ENCODE measurements at places on chromosomes 2 and 18.

- DNase-seq: no peak
Measured at GRCh38 chr2:188751816-188752215, 222.4 kb upstream of the COL3A1 start.

DNA sequence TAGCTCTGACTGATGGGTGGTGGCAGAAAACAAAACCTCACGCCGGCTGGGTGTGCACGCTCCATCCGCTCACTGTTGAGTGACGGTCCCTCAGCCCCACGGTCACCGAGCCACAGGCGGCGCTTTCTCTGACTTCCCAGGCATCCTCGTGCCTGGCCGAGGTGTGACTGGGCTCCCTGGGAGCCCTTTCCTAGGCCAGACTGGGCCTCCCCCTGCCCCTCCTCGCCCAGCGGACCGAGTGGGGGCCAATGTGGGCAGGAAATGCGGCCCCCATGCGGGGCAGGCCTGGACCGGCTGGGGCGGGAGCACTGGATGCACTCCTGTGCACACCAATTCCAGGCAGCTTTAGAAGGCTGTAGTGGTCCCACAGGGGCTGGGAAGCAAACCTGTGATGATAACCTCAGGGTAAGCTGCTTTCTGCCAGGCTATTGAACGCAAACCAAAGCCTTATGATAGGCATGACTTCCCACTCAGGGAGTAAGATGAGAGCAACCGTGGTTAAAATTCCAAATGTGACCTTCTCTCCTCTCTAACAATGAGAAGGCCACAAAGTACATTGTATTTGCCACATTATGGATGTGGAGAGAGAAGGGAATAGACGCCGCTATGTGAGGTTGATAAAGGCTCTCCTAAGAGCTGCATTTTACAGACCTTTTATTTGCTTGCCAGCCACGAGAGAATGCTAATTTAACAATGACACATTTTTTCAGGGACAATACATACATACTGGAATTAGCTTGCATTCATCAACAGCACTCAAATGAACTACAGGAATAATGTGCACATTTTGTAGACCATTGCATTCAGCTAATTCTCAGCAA is 83.9 kb upstream of the PGAP1 start:
- DNase-seq: no peak

DNA sequence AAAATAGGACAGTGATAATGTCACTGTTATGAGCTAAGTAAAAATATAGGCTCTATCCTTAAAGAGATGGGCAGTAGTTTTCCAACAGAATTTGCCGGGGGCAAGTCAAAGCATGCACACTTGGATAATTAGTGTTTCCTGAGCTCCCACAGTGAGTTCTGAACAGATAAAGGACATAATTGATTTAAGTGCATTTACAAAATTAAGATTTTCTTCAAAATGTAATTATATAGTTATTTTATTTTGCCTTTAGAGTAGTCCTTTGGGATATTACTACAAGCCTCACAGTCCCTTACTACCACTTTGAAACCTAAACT is 107.6 kb downstream of the RAPGEF4 start:
- no peak for DNase-seq

DNA sequence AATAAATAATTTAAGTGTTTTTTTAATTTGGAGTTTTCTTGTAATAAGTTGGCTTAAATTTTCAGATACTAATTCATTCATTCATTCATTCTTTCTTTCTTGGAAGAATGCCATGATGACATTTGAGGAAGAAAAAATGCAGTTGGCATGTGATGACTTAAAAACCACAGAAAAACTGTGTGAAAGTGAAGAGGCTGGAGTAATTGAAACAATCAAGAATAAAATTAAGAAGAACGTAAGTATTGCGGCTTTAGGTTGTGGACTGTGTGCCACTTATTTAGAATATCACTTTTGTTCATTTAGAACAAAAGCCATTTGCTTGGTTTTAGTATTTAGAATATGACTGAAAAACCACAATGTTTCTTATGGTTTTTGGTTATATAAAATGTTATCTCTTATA is 51.4 kb downstream of the TTC39C start:
- no peak for DNase-seq

DNA sequence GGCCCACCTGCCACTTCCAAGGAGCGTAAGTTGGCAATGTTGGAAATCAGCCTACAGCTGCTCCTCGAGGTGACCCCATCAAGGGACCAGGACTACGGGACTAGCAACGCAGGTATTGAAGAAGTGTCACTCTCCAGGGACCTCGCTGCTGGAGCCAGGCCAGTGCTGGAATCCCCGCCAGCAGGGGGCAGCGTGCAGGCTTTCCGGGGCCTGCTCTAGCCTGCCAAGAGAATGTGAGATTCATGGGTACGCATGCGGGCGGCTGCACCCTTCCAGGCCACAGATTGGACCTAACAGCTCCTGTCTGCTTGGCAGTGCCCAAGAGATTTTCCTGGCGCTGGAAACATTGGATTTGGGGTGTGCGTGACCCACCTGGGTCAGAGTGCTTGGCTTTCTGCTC is 182.8 kb upstream of the RAB12 start:
- DNase-seq: no peak

DNA sequence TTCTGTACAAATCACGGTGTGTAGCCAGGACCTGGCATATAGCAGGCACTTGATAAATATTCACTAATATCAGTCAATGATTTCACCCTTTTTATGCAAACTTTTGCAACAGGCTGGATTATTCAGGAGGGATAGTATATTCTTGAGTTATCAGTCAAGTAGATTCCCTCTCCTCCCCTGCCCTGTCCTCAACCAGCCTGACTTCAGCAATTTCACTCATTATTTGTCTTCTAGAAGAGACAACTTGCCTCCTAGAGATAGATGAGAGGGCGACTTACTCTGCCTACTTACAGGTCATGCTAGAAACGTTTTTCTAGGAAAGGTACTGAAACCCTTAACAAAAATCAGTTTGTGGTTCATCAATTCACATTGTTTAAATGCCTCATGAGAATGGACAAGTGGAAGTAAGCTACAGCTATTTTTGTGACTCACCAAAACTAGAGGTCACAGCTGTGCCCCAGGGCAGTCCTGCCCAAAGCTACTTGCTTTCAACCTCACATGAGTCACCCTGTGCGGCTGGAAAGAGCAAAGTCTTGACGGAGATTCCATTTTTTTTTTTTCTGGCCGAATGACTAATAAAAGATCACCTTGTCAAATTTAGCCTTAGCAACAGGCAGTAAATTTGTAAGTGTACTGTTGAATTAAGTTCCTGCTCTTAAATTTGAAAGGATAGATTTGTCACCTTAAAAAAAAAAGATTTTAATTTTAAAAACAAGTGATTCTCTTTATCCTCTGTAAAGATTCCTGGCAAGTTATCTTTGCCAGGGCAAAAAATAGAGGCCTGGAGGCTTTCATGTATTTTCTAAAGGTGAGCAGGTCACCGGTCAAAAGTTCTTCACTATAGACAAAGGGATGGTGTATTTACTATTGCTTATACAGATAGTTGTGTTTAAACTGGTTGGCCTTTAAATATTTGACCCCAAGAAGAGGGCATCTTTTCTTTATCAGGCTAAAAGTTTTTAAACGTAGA is 109.0 kb upstream of the SLC35G4 start:
- no peak for DNase-seq

Measured in stimulated activated CD8-positive, alpha-beta memory T cell treated with anti-CD3 and anti-CD28 coated beads, Interleukin-7, amount 100 ng/mL, for 1 hour (primary cell).